ENCODE measurements at places on chromosomes 13 and 19. TPM values are rescaled to one million over a fixed set of nuclear protein-coding genes. Genes with fewer than 3 reads are reported as not detected.

DNA sequence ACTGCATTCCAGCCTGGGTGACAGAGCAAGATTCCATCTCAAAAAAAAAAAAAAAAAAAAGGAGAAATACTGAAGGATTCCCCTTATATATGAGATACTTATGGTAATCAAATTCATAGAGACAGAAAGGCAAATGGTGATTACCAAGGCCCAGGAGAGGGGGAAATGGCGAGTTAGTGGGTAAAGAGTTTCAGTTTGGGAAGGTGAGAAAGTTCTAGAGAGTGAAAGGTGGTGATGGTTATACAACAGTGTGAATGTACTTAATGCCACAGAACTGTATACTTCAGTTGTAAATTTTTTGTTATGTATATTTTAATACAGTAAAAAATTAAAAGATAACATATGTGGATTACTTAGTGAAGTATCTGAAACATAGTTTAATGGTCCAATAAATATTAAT, 90.2 kb downstream of the DHRS12 start:
- DNase-seq: no peak

DNA sequence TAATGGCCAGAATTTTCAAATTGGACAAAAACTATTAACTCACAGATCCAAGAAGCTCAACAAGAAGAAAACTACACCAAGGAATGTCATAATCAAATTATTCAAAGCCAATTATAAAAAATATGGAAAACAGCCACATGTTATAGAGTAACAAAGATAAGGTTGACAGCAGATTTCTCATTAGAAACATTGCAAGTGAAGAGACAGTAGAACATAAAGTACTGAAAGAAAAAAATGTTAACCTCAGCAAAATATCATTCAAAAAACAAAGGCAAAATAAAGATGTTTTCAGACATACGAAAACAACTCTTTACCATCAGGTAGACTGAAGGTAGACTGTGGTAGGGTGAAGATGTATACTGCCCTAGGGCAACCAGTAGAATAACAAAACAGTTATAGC, 83.4 kb downstream of the KCNRG start:
- no peak for DNase-seq

DNA sequence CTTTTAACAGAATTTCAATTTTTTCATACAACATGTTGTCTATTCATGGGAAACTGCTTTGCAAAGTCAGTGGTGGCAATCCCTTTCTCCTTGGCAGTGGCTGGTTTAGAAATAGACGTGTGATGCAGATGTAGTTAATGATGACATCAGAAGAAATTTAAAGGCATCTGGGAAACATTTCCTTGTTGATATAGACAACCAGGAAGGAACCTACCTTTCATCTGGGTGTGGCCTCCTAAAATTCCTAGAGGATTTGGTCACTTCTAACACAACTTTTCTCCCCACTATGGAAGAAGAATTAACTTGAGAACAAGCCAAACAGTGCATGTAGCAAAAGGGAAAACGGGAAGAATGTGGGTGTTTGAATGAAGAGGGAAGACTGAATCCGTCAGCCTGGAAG, 102.8 kb downstream of the EFNB2 start:
- DNase-seq: no peak

DNA sequence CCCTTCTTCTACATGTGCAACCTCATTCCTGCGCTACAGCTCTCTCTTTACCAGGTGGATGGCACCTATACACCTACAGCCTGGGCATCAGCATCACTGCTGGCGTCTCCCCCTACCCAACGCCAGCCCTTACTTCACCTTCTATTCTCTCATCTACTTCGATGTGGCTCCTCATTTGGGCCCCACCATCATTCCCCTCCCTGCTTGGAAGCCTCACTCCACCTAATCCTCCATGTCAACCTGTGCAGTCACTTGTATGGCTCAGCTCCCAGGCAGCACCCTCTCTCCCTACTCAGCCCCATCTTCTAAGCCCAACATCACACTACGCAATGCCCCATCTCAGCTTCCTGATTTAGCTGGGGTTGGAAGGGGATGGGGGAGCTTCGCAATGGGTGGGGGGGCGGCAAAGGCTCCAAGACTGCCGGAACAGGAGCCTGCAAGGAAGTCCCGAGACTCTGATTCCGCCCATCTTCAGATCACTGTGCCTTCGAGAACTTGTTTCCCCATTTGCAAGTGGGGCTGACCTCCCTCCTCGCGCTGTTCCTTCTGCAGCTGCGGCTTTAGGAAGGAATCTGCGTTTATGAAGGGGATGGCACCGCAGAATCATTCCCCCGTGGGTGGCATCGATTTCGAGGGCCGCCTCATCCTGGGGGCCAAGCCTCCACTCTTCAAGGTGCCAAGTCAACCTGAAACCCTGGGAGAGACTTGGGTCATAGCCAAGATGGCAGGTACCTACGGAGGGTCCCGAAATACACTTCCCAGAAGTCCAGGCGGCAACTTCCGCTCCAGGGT, 913 bp downstream of the MZF1 start:
- DNase-seq: no peak

DNA sequence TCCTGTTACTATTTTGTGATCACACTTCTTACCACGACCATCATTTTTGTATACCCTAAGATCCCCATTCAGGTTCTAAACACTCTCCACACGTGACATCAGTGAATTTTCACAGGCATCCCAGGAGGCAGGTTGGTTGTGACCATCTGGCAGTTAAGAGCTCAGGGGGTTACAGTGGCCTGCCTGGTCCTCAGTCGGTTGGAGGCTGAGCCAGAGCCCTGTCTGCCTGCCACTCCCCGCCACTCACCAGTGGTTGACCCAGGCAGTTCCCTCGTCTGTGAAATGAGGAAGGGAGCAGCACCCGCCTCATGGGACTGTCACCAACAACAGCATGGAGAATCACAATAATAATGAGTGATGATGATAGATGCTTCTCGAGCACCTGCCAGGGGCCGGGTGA, 36.4 kb upstream of the EHD2 start:
- DNase-seq: no peak

GRCh38 chr13:77584106-77584505, 48.6 kb downstream of the SCEL start:
- no peak for DNase-seq

GRCh38 chr19:3642987-3643673, 16.5 kb upstream of the CACTIN start:
- no peak for DNase-seq

- DNase-seq: no peak
These were observed 130.7 kb downstream of the STK24 start for GRCh38 chr13:98446234-98446621.

DNA sequence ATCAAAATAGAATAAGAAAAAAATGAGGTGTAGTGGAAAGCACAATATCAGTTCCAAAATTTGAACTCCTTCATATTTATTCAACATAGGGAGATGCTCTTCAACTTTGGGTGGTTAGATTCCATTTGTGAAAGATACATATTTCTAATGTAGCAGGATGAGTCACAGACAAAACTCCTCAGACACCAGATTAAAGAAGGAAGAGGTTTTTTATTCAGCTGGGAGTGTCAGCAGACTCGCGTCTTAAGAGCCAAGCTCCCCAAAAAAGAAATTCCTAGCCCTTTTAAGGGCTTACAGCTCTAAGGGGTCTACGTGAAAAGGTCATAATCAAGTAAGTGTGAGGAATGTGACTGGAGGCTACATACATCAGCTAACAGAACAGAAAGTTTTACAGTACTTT, 6.8 kb upstream of the ZNF765 start:
- no peak for DNase-seq

DNA sequence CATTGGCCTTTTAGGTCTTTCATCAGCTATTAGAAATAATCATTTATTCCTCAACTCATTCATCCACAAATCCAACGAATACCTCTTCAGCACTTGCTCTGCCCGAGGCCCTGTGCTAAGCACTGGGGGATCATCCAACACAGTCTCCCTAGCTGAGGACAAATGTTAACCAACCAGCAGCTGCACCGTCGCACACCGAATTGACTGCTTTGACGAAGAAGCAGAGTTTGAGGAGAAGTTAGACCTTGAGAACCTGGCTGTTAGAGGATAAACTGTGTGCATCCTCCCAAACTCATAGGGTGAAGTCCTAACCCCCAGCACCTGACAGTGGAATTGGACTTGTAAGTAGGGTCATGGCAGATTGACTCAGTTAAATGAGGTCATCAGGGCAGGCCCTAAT, 170.9 kb downstream of the USP12 start:
- DNase-seq: no peak

- DNase-seq: no peak
These were observed 198.5 kb downstream of the KATNAL1 start for GRCh38 chr13:30108913-30109237.

GRCh38 chr13:33168321-33168960, 117.1 kb downstream of the STARD13 start:
- DNase-seq: no peak

- DNase-seq: no peak
These were observed 194.4 kb downstream of the GGACT start for GRCh38 chr13:100394005-100394695.

- no peak for DNase-seq
These were observed 1.4 kb upstream of the CYP2F1 start for GRCh38 chr19:41112728-41113290.

DNA sequence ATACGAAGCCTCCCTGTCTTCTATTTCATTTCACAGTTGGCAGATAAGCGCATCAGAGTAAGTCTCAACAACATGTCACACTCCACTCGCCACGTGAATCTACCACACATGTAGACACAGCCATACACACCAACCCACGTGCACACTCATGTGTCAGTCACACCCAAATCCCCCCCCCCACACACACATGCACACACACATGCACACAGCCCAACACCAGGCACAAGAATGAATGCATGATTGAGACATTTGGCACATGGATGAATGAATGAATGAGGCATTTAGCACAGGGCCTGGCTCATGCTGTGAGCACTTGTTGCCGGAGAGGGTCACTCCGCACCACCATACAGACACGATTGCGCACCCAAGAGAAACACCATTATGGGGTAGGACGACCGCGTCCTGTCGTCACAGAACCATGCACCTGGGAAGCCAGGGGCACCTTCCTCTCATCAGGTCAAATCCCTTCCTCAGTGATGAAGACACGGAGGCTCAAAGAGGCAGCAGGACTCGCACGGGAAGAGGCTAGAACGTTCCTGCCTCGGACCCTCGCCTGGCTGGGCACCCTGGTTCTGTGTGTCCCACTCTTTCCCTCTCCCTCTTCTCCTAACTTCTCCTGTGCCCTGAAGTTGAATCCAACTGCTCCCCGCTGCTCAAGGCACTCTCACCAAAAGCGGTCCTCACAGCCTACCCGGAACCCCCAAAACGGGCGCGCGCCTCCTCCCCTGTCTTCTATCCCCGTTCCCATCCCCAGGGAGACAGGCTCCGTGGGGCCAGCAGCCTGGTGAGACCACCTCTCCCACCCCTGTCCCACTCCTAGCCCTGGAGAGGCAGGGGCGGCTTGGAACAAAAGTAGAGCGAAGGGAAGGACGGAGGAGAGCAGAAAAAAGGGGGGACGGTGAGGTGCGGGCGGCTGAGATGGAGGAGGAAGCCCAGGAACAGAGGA, 1.3 kb downstream of the MEIS3 start:
- DNase-seq: no peak

DNA sequence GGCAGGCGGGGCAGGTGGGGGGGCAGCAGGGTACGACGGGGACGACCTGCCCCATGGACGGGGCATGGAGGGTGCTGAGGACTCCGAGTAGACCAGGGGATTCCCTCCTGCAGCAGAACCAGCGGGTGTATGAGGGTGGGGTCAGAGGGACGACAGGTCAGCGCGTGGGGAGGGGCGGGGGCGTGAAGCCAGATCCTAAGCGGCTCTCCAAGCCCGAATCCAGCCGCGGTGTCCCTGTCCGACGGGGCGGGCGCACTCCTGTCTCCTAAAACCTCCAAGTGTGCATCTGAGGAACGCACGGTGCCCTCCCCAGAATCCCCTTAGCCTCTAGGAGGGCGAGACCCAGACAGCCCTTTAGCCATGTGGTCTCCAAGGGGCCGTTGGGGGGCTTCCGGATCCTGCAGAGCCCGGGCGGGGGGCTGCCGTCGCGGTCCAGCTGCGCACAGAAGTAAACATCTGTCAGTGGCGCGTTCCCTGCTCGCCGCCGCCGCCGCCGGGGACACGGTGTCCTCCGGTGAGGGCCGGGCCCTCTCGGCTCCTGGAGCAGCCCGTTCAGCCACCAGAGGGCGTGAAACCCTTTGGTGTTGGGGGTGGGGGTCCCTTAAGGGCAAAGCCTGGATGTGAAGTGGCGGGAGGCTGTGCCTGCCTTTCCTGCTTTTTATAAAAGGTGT, 730 bp downstream of the NRTN start:
- DNase-seq: no peak

DNA sequence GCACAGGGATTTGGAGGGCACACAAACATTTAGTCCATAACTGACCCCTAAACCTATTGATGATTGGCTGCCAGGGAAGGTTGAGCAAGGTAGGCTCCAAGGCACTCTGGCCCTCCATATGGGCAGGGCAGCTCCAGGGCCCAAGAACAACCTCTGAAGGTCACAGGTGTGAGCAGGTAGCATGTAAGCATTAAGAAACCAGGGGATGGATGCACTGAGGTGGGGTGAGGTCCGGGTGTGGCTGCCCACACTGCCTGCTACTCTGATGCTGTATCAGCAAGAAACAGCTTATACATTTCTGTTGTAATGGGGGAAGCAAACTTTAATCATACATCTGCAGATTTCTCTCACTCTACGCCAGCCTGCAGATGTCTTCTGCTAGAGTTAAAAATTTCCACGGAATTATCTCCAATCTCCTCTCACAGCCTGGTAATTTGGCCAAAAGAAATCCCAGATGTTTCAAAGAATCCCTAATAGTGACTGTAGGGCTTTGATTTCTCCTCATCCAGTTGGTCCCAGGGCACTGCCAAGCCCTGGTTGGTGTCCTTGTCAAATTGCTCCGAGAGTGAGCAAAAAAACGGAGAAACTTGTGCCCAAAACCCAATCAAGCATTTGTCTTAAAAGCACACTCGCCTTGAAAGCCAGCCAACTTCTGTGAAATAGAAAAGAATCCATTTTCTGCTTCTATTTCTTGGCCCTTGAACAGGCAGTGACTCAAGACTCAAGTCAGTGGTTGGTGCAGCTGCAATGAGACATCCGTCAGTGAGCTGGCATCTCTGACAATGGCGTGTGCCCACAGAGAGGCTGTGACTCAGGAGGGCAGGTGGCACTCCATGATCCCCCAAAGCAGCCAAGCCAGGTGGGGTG, 72.5 kb upstream of the MRI1 start:
- no peak for DNase-seq

DNA sequence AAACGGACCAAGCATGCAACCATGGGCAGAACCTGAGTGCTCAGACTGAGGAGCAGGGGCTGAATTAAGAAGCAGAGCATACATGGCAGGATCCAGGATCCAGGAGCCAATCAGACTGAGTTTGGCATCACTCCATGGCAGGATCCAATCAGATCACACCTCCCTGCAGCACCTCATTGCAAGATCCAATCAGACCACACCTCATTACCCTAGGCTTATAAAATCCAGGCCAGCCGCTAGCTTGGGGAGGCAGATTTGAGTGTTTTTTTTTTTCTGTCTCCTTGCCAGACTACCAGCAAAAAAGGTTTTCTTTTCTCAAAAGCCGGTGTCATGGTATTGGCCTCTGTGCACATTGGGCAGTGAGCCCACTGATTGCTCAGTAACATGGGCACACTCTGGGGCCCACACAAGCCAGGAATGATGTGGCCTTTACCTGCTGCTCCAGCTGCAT, 127.9 kb upstream of the GJB6 start:
- DNase-seq: no peak

- peak; percentile 35 for DNase-seq
These were observed at the start of gene AMER2 for GRCh38 chr13:25171517-25172302. Gene AMER2, minus strand, starts transcription at chr13:25172288. Its CDS starts 669 bp downstream, at chr13:25171619.

The OR10H1 gene
- 0.05 TPM for total RNA-seq

The MAP2K2 gene
- total RNA-seq: 54.7 TPM

The COX7A1 gene
- total RNA-seq: 15.1 TPM

The CACNA1A gene
- total RNA-seq: 1.7 TPM

The PTPRS gene
- total RNA-seq: 95.0 TPM

The ZNF546 gene
- total RNA-seq: 23.4 TPM

The TUBA3C gene
- total RNA-seq: not detected

The GPR12 gene
- total RNA-seq: not detected
